SJCRH30 (cell line): ENCODE measurements at places on chromosomes 2 and 18.
A peak's percentile ranks its signal among the peaks of the same experiment; 100 is the strongest.

DNA sequence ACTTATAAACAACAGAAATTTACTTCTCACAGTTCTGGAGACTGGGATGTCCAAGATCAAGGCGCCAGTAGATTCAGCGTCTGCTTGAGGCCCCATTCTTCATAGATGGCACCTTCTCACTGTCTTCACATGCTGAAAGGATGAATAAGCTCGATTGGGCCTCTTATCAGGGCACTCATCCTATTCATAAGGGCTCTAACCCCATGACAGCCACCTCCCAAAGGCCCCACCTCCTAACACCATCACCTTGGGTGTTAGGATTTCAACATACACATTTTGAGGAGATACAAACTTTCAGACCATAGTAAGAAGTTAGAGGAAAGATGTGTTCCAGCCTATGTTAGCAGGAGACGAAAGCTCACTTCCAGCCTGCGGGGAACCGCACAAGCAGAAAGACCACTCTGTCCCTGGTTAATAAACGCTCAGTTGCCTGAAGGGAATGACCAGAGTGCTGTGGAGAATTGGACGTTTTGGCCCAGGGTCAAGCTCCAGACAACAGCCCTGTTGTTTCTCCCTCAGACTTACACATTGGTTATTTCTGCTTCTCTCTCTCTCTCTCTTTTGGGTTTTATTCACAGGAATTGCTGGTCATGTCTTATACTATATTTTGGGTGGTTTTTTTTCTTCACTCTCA, 90.3 kb downstream of the MAPRE2 start:
- no peak overlapping the region for H3K4me3 ChIP-seq
- H3K36me3 ChIP-seq = no peaks in the 10 kb centered on the region
- H3K4me1 ChIP-seq = no peaks in the 10 kb centered on the region
- no peaks in the 10 kb centered on the region for H3K27me3 ChIP-seq

DNA sequence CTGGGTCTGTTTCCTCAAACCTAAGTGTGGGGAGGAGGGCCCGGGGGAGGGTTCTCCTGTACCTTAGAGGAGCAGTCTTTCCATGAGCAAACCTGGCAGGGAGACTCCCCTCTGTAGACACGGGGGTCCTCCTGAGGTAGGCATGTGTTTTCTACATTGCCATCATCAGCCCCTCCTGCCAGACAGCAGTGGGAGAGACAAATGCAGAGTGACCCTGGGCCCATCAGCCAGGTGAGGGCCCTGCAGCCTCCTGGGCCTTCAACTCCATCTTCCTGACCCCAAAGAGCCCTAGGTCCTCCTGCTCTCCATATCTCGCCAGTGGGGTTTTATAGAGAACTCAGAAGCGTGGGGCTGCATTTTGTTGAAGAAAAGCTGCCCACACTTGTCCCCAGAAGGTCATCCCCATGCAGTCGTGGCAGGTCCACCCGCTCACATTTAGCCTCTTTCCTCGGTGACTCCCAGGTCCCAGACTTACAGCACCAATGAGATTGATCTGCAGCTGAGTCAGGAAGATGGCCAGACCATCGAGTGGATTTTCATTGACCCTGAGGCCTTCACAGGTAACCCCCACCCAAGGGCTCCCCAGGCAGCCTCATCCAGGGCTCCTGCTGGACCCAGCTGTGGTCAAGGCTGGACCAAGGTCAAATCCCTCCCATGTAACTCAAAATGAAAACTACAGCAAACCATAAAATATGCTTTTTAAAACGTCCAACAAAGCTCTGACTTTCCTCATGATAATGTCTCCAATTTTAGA, 2.6 kb downstream of the CHRNG start:
- no peak for DNase-seq
- H3K27me3 ChIP-seq = no peaks in the 10 kb centered on the region
- H3K4me3 ChIP-seq = no peak overlapping the region
- peaks cover 43% of the 10 kb centered on the region for H3K36me3 ChIP-seq

GRCh38 chr2:151228847-151229512, 32.7 kb downstream of the RBM43 start:
- H3K4me1 ChIP-seq = no peaks in the 10 kb centered on the region
- no peak overlapping the region for H3K27ac ChIP-seq
- DNase-seq = no peak
- no peaks in the 10 kb centered on the region for H3K27me3 ChIP-seq
- H3K36me3 ChIP-seq = no peaks in the 10 kb centered on the region

- no peaks in the 10 kb centered on the region for H3K4me1 ChIP-seq
- DNase-seq = no peak
- H3K27ac ChIP-seq = no peak overlapping the region
- H3K4me3 ChIP-seq = no peak overlapping the region
- no peaks in the 10 kb centered on the region for H3K36me3 ChIP-seq
These were observed 191.5 kb upstream of the PARD3B start for GRCh38 chr2:204353823-204354222.

DNA sequence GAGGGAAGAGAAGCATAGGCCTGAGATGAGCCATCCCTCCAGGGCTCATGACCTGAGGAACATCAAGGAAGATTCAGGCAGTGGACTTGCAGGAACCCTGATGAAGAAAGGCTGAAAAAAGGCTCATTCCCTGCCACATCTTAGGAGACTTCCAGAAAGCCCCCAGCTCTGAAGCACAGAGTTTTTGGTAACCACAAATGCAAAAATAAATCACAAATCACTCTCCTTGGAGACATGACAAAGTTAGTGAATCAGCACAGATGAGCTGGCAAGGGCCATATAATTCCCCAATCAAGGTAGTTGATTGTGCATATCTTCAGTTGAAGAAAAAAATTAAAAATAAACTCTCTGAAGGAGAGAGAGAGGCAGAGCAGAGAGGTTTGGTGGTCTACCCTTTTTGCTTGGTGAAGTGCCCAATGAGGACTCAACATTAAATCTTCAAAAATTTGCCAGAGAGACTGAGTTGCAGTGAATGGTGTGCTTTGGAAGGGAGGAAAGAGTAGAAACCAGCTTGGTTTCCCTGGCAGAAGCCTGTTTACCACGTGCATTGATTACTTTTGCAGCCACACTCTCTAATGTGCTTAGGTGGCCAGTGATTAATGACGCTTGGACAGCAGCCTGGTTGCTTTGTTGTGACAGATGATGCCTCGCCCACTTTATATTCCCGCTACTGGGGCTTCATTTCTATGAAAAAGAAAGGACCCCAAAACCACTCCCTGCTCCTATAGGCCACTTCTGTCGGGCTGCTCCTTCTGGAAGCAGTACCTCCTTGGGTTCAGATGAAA, 257.4 kb upstream of the SLC14A2 start:
- H3K27me3 ChIP-seq = no peaks in the 10 kb centered on the region
- H3K36me3 ChIP-seq = no peaks in the 10 kb centered on the region
- H3K27ac ChIP-seq = no peak overlapping the region
- DNase-seq = no peak
- no peaks in the 10 kb centered on the region; the same call in 1 of the 2 replicates for H3K4me1 ChIP-seq

- H3K27ac ChIP-seq = no peak overlapping the region
- 0 out of 2 replicates have a peak, but pooled peaks cover 2% of the 10 kb centered on the region for H3K36me3 ChIP-seq
- H3K4me3 ChIP-seq = no peak overlapping the region
- no peaks in the 10 kb centered on the region for H3K27me3 ChIP-seq
These were observed 9.4 kb upstream of the GBX2 start for GRCh38 chr2:236177604-236177966.

- H3K36me3 ChIP-seq = no peaks in the 10 kb centered on the region
- peaks cover 16% of the 10 kb centered on the region; the same call in 1 of the 2 replicates for H3K27me3 ChIP-seq
These were observed 284.9 kb downstream of the C1D start for GRCh38 chr2:67777836-67778429.

DNA sequence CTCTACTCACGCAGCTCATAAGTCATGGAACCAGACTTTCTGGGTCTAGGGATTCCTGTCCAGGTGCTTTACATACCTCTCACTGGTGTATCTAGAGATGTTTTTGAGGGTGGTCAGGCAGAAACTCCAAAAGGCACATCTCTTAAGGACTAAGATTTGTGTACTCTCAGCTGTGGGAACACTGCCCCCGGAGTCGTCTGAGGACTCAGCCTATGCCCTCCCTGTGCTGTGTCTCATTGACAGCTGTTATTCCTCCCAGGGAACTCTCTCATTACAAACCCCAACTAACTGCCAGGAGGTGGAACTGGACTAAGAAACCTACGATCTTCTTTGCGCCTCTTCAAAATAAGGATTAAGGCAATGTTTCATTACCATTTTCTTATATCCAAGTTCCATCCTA, 293.9 kb upstream of the DLGAP1 start:
- no peak for DNase-seq
- H3K4me3 ChIP-seq = no peak overlapping the region
- H3K4me1 ChIP-seq = no peaks in the 10 kb centered on the region
- no peak overlapping the region for H3K27ac ChIP-seq
- H3K36me3 ChIP-seq = no peaks in the 10 kb centered on the region

DNA sequence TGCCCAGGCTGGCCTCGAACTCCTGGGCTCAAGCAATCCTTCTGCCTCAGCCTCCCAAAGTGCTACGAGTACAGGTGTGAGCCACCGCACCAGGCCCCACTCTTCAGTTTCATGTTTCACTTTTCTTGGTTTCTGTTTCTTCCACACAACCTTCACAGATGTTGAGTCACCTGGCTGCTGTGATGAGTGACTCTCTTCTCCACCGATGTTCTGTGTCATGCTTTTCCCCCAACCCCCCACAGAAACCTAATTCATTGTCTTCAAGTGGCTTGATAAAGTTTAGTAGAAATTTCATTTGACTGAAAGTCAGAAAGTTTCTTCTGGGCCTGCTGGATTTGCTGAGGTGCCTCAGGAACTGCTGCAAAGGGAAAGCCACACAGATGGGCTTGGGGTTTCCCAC, 78.5 kb downstream of the SPHKAP start:
- H3K4me1 ChIP-seq = peaks cover 31% of the 10 kb centered on the region
- H3K36me3 ChIP-seq = no peaks in the 10 kb centered on the region
- DNase-seq = no peak
- H3K4me3 ChIP-seq = no peak overlapping the region
- no peak overlapping the region for H3K27ac ChIP-seq
- H3K27me3 ChIP-seq = no peaks in the 10 kb centered on the region

GRCh38 chr2:10721396-10722251, at the start of gene ATP6V1C2:
ATP6V1C2 (plus strand) TSS chr2:10721630; CDS start chr2:10722850, 1,220 bp downstream.
- H3K4me3 ChIP-seq = no peak within 1 kb of the TSS
- H3K36me3 ChIP-seq = no peaks in the 10 kb centered on the region
- no peak for DNase-seq
- peaks cover 4% of the 10 kb centered on the region; the same call in 1 of the 2 replicates for H3K4me1 ChIP-seq
- H3K27me3 ChIP-seq = peaks cover 45% of the 10 kb centered on the region
- H3K27ac ChIP-seq = no peak within 1 kb of the TSS

- peak overlapping the region; percentile 56 for H3K4me3 ChIP-seq
- no peaks in the 10 kb centered on the region; the same call in 1 of the 2 replicates for H3K27me3 ChIP-seq
- H3K4me1 ChIP-seq = no peaks in the 10 kb centered on the region; the same call in 1 of the 2 replicates
- no peak for DNase-seq
- H3K27ac ChIP-seq = no peak overlapping the region
- H3K36me3 ChIP-seq = no peaks in the 10 kb centered on the region
These were observed 1.9 kb downstream of the CYP26B1 start for GRCh38 chr2:72145658-72146329.

DNA sequence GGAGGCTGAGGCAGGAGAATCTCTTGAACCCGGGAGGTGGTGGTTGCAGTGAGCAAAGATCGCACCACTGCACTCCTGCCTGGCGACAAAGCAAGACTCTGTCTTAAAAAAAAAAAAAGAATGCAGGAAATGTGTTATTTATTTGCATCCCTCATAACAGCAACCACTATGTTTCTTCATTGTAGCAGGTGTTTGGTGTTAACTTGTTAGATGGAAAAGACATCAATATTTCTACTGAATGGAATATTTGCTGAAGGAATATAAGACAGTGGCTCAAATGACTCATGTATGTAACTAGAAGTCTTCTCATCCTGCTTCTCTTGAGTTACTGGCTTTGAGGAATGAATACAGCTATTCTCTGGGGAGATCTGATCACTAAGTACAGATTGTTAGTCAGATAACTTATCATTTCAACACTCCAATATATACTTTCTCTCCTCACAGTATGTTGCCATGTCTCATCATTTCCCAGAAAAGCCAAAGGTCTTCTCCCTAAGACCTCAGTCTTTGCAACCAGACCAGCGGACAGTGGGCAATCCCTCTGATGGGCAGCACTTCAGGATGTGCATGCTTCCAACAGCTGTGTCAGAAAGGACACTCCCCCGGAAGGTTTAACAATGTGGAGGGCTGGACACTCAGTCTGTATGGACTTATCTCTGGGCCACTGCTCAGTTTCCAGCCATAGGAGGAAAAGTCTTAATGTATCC, 104.4 kb upstream of the STK17B start:
- peaks cover 51% of the 10 kb centered on the region for H3K4me1 ChIP-seq
- DNase-seq = peak; percentile 93
- no peaks in the 10 kb centered on the region for H3K36me3 ChIP-seq
- no peaks in the 10 kb centered on the region for H3K27me3 ChIP-seq

- H3K27ac ChIP-seq = no peak overlapping the region
- no peak overlapping the region for H3K4me3 ChIP-seq
- H3K4me1 ChIP-seq = no peaks in the 10 kb centered on the region
- no peaks in the 10 kb centered on the region for H3K36me3 ChIP-seq
- no peaks in the 10 kb centered on the region for H3K27me3 ChIP-seq
These were observed 60.0 kb upstream of the NPAS2 start for GRCh38 chr2:100759901-100760300.

- H3K36me3 ChIP-seq = no peaks in the 10 kb centered on the region
- H3K4me1 ChIP-seq = no peaks in the 10 kb centered on the region
- H3K27me3 ChIP-seq = no peaks in the 10 kb centered on the region
- H3K27ac ChIP-seq = no peak overlapping the region
These were observed 5.5 kb upstream of the ST8SIA3 start for GRCh38 chr18:57346876-57347275.

GRCh38 chr2:84077496-84077895, 381.6 kb downstream of the SUCLG1 start:
- DNase-seq = peak; percentile 16
- no peaks in the 10 kb centered on the region for H3K4me1 ChIP-seq
- H3K27ac ChIP-seq = no peak overlapping the region
- peaks cover 16% of the 10 kb centered on the region for H3K27me3 ChIP-seq
- H3K4me3 ChIP-seq = no peak overlapping the region

GRCh38 chr18:58753976-58754375, 82.7 kb downstream of the MALT1 start:
- H3K36me3 ChIP-seq = peaks cover 12% of the 10 kb centered on the region; the same call in 1 of the 2 replicates
- DNase-seq = no peak

DNA sequence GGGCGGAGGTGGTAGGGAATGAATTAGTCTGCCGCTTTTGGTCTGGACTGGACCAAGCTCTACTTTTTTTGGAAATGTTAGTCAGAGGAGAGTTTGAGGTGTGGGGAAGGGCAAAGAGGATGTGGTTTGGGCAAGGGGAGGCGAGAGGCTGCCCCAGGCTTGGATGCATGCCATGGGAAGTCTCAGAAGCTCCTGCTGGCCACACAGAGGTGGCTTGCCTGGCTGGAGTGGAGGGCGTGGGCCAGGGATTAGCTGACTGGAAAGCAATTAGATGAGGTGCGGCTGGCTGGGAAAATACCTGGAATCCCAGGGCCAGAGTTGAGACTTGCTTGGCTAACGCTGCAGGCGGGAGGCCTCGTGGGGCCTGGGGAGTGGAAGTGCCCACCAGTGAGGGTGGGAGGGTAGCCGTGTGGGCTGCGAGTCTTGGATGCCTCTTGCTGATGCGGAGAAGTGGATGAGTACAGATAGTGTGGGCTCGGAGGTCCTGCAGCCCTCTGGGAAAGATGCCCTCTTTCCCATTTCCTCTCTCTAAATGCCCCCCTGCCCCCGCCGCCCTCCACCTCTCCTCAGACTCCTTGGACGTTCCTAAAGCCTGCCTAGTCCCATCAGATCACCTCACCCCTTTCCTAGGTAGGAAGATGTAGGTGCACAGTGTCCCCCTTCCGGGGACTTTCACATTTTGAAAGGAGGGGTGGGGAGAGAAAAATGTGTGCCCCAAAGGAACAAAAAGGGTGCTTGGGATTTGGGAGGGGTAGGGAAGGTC, 117.6 kb downstream of the SMAD7 start:
- no peak overlapping the region for H3K4me3 ChIP-seq
- peaks cover 27% of the 10 kb centered on the region for H3K4me1 ChIP-seq
- no peaks in the 10 kb centered on the region for H3K36me3 ChIP-seq
- no peak overlapping the region; the same call in 1 of the 2 replicates for H3K27ac ChIP-seq
- peak; percentile 67 for DNase-seq
